Urinary bladder (tissue), 4 donors: ENCODE measurements at places on chromosomes 7 and 10. TPM values are rescaled to one million over a fixed set of nuclear protein-coding genes. Genes with fewer than 3 reads are reported as not detected.

- DNase-seq: no peak
These were observed 226.9 kb downstream of the TNS3 start for GRCh38 chr7:47354831-47355541.

DNA sequence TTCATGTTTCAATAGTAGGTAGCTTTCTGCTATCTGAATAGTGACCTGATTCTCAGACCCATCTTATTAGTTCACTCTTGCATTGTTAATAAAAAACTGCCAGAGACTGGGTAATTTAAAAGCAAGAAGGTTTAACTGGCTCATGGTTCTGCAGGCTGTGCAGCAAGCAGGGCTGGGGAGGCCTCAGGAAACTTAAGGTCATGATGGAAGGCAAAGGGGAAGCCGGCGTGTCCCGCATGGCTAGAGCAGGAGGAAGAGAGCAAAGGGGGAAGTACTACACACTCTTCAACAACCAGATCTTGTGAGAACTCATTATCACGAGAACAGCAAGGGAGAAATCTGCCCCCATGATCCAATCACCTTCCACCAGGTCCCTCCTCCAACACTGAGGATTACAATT, 185.2 kb upstream of the PITRM1 start:
- no peak for DNase-seq

GRCh38 chr10:66144016-66144415, 781.8 kb upstream of the LRRTM3 start:
- no peak for DNase-seq

- DNase-seq: no peak
These were observed 882 bp upstream of the LRRC61 start for GRCh38 chr7:150322114-150322832.

- DNase-seq: no peak
These were observed 1.4 kb downstream of the TCERG1L start for GRCh38 chr10:131310142-131310541.

- no peak for DNase-seq
These were observed 86.6 kb downstream of the FRMD4A start for GRCh38 chr10:14244147-14244546.

DNA sequence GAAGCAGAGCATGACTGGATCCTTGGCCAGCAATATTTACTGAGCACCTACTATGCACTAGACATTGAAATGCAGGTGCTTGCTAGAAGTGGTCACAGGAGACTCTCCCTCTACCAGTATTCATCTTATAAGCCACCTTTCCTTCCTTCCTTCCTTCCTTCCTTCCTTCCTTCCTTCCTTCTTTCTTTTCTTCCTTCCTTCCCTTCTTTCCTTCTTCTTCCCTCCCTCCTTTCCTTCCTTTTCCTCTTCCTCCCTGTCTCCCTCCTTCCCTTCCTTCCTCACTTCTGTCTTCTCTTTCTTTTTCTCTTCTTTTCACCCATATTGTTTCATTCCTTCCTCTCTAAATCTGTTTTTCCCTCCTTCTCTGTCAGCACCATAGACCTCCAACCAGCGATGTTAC, 47.3 kb upstream of the TCF7L2 start:
- no peak for DNase-seq

DNA sequence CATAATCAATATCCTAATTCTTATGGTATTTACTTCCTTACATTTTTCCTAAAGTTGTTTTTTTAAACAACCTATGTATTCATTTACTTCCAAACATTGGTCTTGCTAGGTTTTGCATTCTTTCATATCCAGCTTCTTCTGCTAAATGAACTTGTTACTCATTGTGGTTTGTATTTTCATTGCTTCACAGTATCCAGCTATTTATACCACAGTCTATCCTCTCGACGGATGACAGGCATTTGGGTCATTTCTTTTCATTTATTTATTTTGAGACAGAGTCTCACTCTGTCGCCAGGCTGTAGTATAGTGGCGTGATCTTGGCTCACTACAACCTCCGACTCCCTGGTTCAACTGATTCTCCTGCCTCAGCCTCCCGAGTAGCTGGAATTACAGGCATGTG, 66.8 kb downstream of the CCDC6 start:
- no peak for DNase-seq

CYP2E1 gene
- 1.1 TPM for total RNA-seq

ADAM12 gene
- 95.0 TPM for total RNA-seq
